ENCODE measurements at places on chromosomes 3 and 15. TPM values are rescaled to one million over a fixed set of nuclear protein-coding genes. Genes with fewer than 3 reads are reported as not detected.

TMEM207 gene
- total RNA-seq, result not detected

LSAMP gene
- 5.4 TPM for total RNA-seq

KIAA1143 gene
- total RNA-seq, result 16.9 TPM

GRCh38 chr3:99751649-99752048 is 66.0 kb upstream of the CMSS1 start:
- H3K27me3 ChIP-seq, result no peaks in the 10 kb centered on the region
- DNase-seq, result no peak
- no peaks in the 10 kb centered on the region for H3K36me3 ChIP-seq
- peak overlapping the region; percentile 15 for H3K27ac ChIP-seq

RLBP1 gene
- total RNA-seq, result not detected

- peaks cover 5% of the 10 kb centered on the region for H3K4me1 ChIP-seq
- DNase-seq, result no peak
- H3K36me3 ChIP-seq, result no peaks in the 10 kb centered on the region
- H3K27me3 ChIP-seq, result no peaks in the 10 kb centered on the region
- H3K4me3 ChIP-seq, result no peak overlapping the region
Measured at GRCh38 chr3:154758109-154758868, 321.8 kb upstream of the MME start.

GRCh38 chr3:195736866-195737490 is 16.2 kb downstream of the MUC20 start:
- H3K4me1 ChIP-seq, result no peaks in the 10 kb centered on the region
- H3K36me3 ChIP-seq, result no peaks in the 10 kb centered on the region
- H3K27ac ChIP-seq, result no peak overlapping the region
- no peak overlapping the region for H3K4me3 ChIP-seq
